ENCODE measurements at places on chromosomes 11 and 22.
A peak's percentile ranks its signal among the peaks of the same experiment; 100 is the strongest.

DNA sequence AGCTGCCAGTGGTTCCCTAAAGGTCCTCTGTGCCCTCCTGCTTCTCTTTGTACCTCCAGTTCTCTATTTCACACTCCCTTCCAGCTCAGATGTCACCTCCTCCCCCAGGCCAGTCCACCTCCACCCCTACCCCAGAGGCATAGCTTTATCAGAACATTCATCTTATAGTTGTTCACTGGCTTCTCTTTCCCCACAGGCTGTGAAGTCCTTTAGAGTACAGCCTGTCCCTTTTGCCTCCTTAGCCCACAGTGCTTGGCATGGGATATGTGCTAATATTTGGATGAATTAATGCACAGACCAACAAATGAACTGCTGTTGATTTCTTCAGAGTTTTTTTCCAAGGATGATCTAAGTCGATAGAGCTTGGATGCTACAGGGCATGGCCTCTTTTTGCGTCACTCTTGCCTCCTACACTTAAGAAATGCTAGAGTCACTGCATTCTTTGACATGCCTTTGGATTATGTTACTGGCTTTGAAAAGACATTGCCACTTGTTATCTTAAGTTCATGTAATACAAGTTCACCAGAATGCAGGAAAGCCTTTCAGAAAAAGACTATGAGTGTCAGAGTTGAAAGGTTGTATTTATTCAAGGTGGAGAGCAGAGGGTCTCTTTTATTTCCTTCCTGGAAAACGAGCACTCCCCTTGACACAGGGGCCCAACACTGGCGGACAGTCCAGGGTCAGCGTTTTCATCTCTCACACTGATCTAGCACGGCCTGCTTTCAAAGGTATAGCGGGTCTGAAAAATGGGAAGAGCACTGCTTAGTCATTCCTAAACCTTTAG, 75.7 kb downstream of the PISD start:
- no peak for DNase-seq

DNA sequence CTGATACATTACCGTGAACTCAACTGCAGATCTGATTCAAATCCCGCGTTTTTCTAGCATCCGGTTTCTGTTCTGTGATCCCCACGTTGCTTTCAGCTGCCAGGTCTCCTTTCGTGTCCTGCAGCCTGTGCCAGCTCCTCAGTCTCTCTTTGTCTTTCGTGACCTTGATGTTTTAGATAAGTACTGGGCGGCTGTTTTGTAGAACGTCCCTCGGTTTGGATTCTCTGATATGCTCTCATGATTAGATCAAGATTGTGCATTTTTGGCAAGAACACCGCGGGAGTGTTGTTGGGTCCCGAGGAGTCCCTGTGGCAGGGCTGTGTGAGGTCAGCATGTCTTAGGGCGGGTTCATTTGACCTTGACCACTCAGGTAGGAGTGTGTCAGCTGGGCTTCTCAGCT, 38.6 kb downstream of the KCNQ1 start:
- peak; percentile 9 for DNase-seq

DNA sequence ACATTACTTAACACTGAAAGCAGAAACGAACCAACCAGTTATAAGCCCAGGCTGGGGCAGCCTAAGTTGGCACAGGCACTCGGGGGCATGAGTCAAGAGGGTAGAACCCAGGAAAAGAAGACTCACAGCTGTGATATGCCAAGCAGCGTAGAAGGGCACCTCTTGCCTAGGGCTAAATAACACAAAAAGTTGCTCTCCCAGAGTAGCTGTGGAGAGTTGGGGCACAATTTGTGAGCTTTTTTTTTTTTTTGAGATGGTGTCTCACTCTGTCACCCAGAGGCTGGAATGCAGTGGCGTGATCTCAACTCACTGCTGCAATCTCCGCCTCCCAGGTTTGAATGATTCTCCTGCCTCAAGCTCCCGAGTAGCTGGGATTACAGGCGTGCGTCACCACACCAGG, 8.8 kb downstream of the CLMP start:
- DNase-seq: no peak

DNA sequence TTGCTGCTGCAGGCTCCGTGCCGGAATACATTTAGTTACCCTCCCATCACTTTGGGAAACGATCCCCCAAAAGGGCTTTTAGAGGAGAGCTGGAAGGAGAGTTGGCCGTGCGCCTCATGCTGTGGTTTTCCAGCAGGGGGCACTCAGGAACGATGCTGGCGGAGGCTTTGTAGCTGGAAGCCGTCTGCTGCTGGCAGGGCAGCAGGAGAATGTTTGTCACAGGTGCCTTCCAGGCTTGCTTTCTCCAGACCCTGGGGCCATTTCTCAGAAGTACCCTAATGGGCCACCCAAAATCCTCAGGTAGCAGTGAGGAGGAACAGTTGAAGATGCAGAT, 30.0 kb upstream of the CABP7 start:
- peak; percentile 76 for DNase-seq

GRCh38 chr11:14435717-14436512, 63.7 kb downstream of the COPB1 start:
- DNase-seq: no peak

- peak; percentile 60 for DNase-seq
Measured at GRCh38 chr11:7573193-7573557, 59.4 kb downstream of the PPFIBP2 start.

- no peak for DNase-seq
Measured at GRCh38 chr22:44860311-44860710, 107.9 kb downstream of the ARHGAP8 start.

DNA sequence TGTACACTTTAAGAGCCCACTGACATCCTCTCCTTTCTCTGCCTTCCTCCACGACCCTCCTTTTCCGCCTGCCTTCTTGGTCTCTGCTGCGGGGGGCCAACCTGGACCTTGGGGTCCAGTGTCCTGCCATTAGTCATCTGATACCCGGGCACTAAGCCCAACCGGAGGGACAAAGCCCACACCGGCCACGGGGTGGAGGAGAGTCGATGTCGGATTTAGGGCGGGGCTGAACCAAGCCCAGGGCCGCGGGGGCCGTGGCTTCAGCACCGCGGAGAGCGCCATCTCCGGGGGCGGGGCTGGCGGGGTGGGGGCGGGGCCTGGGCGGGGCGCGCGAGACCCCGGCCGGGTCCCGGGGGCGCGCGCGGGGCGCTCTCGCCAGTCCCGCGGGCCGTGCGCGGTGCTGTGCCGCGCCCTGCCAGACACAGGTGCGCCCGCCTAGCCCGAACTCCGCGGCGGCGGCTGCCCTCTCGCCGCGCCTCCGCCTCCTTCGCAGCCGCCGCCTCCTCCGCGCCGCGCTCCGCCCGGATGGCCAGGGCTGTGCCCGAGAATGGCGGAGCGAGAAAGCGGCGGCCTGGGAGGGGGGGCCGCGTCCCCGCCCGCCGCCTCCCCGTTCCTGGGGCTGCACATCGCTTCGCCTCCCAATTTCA, at the start of gene MAPK8IP1:
Gene MAPK8IP1 (plus strand): TSS at position 378 of the 647 bp plus-strand sequence. CDS start 170 bp downstream, at position 548.
- DNase-seq: peak; percentile 91

DNA sequence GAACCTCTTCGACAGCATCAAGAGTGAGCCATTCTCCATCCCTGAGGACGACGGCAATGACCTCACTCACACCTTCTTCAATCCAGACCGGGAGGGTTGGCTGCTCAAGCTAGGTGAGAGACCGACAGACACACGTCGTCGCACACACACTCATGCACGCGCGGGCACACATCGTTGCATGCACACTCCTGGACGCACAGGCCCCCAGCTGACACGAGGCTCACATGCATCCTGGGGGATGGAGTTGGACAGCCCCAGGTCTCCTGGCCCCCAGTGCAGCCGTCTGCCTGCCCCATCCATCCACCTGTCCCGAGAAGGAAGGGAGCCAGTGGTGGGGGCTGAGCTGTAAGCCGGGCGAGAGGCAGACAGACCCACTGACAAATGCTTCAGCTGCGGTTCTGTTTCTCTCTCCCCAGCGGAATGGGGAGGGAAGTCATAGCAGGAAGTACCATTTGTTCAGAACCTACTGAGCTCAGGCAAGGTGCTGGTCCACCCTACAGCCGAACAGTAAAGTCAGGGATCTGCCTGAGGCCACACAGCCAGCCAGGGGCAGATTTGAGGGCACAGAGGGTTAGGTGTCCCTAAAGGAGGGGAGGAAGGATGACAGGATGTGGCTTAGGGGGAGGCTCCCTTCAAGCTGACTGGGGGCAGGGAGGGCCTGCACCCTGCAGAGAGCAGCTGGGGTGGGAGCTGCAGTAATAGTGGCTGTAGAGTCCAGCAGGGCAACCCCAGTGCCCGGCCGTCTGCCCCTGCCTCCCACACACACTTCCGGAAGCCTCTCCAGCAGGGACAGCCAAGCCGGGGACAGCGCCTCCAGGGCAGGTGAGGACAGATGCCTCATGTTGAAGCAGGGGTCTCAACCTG, 27.1 kb downstream of the CYTH4 start:
- DNase-seq: no peak

DNA sequence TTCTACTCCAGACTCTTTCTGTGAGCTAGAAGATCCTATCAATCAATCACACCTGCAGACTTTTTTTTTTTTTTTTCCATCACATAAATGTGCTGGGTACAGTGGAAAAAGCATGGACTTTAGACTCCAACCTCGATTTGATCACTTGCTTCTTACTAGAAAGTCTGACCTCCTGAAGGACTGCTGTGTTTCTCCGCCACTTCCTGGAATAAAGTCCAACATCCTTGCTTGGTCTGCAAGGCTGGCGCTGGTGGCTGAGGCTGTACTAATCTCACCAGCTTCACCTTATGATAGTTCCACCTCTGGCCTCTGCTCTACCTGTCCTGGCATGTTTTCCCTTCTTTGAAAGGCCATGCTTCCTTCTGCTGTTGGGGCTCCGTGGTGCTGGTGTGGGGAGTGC, 60.9 kb upstream of the SESN3 start:
- DNase-seq: no peak

- DNase-seq: peak; percentile 61
Measured at GRCh38 chr11:11841116-11841722, 553 bp upstream of the USP47 start.

DNA sequence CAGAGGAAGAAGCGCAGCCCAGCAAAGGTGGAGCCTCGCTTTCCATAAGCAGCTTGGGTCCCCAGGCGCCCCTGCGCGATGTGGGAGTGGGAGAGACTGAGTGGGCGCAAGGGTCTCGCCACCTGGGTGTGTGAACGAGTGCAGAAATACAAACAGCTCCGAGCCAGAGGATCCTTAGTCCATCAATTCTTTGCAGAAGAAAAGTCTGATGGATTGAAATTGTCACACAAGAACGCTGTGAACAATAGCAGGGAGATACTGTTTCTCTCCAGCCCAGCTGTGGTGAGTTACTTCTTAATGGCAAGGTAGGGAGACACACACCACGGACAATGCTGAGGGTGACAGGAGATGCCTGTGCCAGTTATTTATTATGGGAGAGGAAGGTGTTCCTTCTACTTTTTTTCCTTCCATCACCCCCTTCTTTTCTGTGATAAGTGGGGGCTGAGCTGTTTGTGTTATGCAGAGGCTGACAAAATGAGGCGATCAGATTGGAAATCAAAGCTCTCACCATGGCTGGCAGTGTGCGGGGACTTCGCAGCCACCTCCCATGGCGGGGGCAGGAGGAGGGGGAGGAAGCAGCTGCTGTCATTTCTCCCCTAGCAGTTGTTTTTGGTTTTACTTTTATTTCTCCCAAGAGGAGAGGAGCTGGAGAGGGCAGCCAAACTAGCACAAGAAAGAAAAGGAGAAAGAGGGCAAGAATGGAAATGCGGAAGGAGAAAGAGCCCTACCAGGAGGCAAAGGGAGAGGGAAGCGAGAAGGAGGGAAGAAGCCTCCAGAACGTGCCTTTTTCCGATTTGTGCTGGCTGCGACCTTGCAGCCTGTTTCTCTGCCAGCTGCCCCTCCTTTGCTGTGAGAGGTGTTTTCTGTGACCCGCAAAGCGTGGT, 755.8 kb downstream of the NTM start:
- DNase-seq: peak; percentile 55

- DNase-seq: no peak
Measured at GRCh38 chr11:72454791-72455190, 20.5 kb upstream of the CLPB start.

DNA sequence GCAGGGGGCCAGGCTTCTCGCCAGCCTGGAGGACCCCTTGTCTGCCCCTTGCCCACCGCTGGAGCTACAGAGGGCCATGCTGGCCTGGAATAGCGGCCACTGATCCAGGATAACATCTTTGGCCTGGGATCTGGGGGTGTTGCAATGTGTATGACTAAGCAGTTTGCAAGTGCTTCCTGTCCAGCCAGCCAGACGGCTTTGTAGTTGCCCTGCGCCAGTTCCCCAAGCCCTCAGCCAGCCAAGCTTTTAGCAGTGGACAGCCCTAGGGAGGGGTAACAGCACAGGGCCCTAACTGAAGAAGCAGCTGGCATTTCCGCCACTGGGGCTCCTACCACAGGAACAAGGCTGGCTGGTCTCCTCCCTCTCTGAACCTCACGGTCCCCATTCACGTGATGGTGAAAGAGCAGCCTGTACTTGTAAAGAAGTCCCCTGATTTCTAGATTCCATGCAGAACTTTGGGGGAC, 32.1 kb downstream of the UQCR10 start:
- peak; percentile 97 for DNase-seq

GRCh38 chr22:47044722-47045535, 282.5 kb downstream of the TBC1D22A start:
- no peak for DNase-seq

- no peak for DNase-seq
Measured at GRCh38 chr11:81026032-81026431, 1585.2 kb upstream of the TENM4 start.

DNA sequence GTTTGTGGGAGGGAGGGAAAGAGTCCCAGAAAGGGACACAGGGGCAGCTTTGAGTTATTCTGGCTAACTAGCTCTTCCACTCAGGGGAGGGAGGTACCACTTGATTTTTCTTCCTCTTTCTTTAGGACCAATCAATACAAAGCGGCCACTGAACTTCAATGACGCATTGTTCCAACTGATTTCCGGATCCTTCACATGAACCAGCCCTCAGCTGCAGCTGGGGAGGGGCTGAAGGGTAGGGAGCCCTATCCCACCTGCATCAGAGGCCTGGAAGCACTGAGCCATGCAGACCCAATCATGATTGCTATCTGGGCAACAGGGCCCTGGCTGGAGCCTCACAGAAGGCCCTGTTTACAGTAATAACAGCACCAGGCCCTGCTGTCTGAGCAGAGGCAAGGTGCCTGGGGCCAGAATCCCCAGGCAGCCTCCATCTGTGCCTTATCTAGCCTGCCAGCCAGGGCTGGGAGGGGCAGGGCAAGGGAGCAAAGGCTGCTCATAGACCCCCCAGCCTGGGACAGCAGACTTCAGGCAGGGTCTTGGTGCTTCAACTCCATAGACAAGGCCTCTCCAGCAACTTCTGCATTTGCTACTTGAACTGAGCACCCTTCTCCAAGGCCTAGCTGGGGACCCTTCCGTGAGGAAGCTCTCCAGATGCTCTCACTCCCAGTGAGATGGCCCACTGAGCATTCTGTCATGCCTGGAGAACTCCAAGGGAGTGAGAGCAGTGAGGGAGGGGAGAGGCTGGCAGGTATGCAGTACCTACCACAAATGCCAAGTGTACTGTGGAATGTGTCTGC, 22.5 kb downstream of the CLPB start:
- no peak for DNase-seq

GRCh38 chr22:49247194-49247924, 580.3 kb downstream of the BRD1 start:
- no peak for DNase-seq

DNA sequence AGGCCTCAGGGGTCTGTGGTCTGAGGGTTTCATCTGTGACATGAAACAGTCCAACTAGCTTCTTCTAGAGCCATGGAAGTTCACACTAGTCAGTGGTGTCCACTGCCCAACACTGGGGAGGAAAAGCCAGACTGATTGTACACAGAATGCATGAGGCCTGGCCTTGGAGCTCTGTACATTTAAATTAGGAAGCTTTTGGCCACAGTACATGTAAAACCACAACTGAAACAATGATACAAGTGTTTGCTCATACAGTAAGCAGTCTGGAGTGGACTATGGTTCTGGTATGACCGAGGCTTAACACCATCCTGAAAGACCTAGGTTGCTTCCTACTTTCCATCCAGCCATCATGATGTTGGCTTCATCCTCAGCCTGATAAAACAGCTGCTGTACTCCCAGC, 73.8 kb upstream of the SESN3 start:
- DNase-seq: no peak

- peak; percentile 46 for DNase-seq
Measured at GRCh38 chr11:27296497-27296896, 66.5 kb downstream of the CCDC34 start.
